HFFc6 (cell line): ENCODE measurements at places on chromosomes 1 and 21. TPM values are rescaled to one million over a fixed set of nuclear protein-coding genes. Genes with fewer than 3 reads are reported as not detected.
A peak's percentile ranks its signal among the peaks of the same experiment; 100 is the strongest.

GRCh38 chr21:27804515-27804914 is 837.6 kb upstream of the ADAMTS5 start:
- DNase-seq: no peak

The TMEM81 gene
- 2.0 to 2.5 TPM (median 2.3 TPM) in 3 replicates for total RNA-seq

- DNase-seq: no peak
Observed at GRCh38 chr21:31564439-31564838, 95.1 kb upstream of the SOD1 start.

- no peak for DNase-seq
Observed at GRCh38 chr1:158248771-158249170, 5.5 kb upstream of the CD1A start.

The LCE1F gene
- not detected in 3 replicates for total RNA-seq

The FAM72A gene
- 6.9 to 7.5 TPM (median 6.9 TPM) in 3 replicates for total RNA-seq

The CHI3L2 gene
- not detected in 3 replicates for total RNA-seq

- DNase-seq: peak; percentile 7
Observed at GRCh38 chr21:15121655-15122120, 56.9 kb upstream of the NRIP1 start.

DNA sequence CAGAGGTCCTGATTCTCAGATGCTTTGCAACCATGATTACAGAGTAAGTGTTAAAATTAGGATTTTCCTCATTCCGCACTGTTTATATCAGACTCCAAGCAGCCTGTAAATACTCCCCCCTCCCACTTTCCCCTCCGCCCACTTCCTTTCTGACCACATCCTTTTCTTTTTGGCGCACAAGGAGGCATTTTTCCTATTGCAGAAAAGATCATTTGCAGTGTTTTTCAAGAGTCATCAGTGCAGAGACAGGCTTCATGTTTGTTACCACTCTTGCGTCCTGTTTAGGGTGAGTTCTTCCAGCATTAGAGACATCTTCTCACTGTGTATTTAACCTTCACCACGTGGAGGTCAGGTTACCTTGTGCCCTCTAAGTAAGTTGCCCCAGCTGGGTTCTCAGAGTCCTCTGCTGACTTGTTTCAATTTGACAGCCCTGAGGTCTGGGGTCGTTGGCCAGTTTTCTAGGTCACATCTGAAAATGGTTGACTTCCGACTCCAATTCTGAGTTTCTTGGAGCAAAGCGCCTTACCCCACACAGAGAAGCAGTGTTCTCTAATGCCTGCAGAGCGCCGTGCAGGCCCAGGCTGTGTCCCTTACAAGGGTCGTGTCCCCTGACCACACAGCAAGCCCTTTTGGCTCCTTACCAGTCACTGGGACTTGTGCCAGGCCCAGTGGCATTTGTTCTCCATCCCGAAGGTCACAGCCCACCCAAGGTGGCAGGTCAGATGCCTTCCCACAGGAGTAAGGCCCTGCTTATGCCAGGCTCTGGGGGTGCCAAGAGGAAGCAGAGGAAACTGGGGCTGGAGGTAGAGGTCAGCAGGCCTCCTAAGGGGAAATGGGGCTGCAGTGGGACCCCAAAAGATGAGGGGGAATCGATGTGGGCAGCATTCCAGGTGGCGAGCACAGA is 85.6 kb downstream of the FAM78B start:
- DNase-seq: no peak

GRCh38 chr1:40722622-40723021 is 31.1 kb downstream of the NFYC start:
- no peak for DNase-seq
